ENCODE measurements at places on chromosomes 4 and X. TPM values are rescaled to one million over a fixed set of nuclear protein-coding genes. Genes with fewer than 3 reads are reported as not detected.

The TMEM31 gene
- total RNA-seq = not detected

The EREG gene
- not detected for total RNA-seq

The HPGD gene
- total RNA-seq = 9.3 TPM

DNA sequence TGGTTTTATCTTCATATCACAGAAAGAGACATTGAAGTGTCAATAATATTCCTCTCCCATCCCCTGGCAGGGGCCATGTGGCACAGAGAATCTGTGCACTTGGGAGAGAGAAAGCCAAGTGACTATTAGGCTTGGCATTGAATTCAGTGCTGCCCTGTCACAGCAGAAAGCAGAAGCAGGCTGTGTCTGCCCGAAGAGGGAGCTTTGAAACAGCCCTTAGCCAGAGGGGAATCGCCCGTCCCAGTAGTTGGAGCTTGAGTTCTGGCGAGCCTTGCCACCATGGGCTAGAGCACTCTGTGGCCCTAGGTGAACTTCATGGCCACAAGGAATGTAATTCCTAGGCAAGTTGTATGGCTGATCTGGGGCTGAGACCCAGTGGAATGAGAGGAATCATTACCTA is 282.5 kb upstream of the PCDH10 start:
- no peaks in the 10 kb centered on the region for H3K4me1 ChIP-seq
- H3K36me3 ChIP-seq = no peaks in the 10 kb centered on the region
- H3K4me3 ChIP-seq = no peak overlapping the region

DNA sequence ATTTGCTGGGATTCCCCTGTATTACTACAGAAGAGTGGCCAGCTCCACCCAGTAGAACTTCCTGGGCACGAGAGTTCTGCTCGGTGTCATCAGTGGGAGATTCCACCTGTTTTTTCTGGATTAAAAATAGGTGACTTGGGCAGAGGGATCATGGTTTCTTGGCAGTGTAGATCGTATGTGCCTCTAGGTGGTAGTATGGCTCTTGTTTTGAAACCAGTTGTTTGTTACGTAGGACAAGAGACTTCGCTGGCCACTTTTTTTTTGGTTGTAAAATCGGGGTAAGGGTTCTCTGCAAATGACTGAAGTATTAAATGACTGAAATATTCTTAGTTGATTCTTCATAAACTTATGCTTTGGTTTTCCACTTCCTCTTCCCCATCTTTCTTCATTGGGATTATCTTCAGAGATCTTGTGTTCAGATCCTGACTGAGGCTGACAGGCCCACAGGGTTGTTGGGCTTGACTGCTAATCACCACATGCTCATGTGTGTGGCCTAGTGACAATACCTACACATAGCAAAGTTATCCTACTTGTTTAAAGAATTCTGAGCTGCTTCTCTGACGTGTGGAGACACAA is 43.8 kb upstream of the WDR1 start:
- H3K36me3 ChIP-seq = no peaks in the 10 kb centered on the region
- DNase-seq = peak; percentile 19
- no peaks in the 10 kb centered on the region for H3K27me3 ChIP-seq

- DNase-seq = no peak
- H3K27ac ChIP-seq = no peak overlapping the region
- no peak overlapping the region for H3K4me3 ChIP-seq
- no peaks in the 10 kb centered on the region for H3K27me3 ChIP-seq
- H3K4me1 ChIP-seq = no peaks in the 10 kb centered on the region
Measured at GRCh38 chr4:179625406-179625805, 2183.2 kb upstream of the AGA start.

DNA sequence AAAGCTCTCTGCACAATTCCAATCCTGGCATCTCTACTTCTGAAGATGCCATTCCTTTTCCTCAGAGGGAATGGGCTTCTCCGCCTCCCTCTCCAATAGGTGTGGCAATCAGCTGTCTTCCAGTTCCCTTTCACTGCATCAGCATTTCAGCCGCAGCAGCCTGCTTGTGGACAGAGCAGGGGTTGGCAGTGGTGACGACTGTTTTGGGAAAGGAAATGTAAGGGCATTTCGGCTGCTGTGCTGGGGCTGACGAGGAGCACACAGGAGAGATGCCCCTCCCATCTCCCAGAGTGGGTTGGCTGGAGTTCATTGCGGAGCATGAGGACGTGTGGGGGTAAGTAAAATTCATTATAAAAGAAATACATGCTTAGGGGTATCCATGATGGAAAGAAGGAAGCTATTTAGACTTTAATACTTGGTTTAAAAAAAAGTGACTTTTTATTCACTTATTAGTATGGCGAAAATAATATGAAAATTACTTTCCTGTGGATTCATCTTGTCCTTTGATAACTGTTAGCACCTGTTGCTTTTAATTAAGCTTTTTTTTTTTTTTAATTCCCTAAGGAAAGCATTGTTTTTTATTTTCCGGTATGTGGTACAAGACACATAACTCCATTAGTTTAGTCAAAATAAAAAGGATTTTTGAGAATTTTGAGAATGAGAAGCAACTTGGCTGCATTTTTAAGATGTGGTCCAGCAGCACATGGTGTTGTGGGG is at the start of gene LIMCH1:
LIMCH1 (plus strand) TSS at position 141 of the 717 bp plus-strand sequence. CDS start 67,839 bp downstream, outside the sequence.
- H3K36me3 ChIP-seq = no peaks in the 10 kb centered on the region
- DNase-seq = no peak
- H3K27me3 ChIP-seq = peaks cover 3% of the 10 kb centered on the region

GRCh38 chrX:47662144-47662657 is 3.2 kb upstream of the UXT start:
- H3K4me3 ChIP-seq = no peak overlapping the region
- DNase-seq = no peak
- peaks cover 12% of the 10 kb centered on the region for H3K36me3 ChIP-seq
- H3K27me3 ChIP-seq = no peaks in the 10 kb centered on the region
- peak overlapping the region; percentile 66 for H3K27ac ChIP-seq
- H3K4me1 ChIP-seq = peaks cover 21% of the 10 kb centered on the region

GRCh38 chrX:42151808-42152207 is 228.5 kb upstream of the CASK start:
- H3K4me3 ChIP-seq = no peak overlapping the region
- DNase-seq = no peak
- no peak overlapping the region for H3K27ac ChIP-seq
- peaks cover 14% of the 10 kb centered on the region for H3K4me1 ChIP-seq
- H3K36me3 ChIP-seq = peaks cover 2% of the 10 kb centered on the region

DNA sequence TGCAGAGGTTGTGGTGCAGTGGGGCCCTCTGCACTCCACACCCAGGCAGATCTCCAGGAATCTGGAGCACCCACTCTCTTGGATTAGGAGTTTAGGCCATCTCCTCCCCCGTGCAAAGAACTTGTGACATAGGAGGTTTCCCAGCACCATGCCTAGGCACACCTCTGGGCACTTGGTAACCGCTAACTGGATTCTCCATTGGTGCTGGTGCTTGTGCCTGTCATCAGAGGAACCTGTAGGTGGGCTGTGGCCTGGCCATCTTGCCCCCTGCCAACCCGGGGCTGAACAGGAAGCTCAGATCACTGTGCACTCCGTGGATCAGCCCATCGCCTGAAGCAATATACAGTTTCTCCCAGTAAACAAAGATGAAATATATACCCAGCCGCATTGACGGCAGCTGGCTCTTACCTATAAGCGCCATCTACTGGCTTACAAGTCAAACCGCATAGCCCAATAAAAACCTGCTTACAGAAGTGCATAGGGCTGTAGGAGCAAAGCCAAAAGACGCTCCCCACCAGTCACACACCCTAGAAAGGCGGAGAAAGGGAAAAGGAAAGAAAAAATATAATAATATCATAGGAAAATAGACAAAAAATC is 19.1 kb upstream of the TEX13B start:
- H3K36me3 ChIP-seq = no peaks in the 10 kb centered on the region
- DNase-seq = peak; percentile 31
- H3K27me3 ChIP-seq = peaks cover 11% of the 10 kb centered on the region
- H3K4me1 ChIP-seq = peaks cover 8% of the 10 kb centered on the region

DNA sequence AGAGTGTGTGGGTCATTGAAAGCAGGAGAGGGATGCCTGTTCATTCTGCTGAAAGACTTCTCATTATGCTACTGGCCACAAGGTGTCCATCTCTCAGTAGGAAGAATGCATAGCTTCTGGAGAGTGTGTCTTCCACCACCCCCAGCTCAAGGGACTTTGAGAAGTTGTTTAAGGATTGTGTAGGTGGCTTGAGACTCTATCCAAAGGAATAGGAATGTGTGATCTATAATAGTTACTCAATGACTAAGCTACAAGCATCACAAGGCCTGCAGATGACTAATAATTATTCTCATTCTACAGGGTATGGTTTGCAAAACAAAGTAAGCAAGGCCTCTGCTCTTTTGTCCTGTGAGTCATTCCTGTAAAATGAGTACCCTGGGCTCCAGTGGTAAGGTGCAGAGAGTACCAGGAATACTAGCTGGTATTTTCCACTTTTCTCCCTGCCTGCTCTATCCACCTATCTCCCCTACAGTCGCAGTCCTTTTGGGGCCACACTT is 279.8 kb upstream of the BOD1L1 start:
- no peaks in the 10 kb centered on the region for H3K4me1 ChIP-seq
- no peak overlapping the region for H3K27ac ChIP-seq
- DNase-seq = no peak
- peaks cover 3% of the 10 kb centered on the region for H3K27me3 ChIP-seq
- no peak overlapping the region for H3K4me3 ChIP-seq
- no peaks in the 10 kb centered on the region for H3K36me3 ChIP-seq

DNA sequence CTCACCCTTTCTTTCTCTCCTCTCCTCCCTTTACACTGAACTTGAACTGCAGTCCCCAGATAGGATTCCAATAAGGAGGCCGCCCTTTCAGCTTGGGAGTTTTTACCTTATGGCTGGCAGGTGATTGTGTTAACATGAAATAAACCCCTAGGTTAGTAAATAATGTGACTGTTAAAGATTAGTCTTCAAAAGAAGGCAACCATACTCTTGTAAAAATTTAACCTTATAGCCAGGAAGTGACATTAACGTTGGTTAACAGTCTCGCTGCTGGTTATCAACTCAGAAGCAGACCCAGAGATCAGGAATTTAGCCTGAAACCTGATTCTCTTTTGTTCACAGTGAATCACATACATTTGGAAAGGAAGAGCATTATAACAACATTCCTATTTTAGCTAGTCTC is 15.2 kb downstream of the FHDC1 start:
- H3K36me3 ChIP-seq = no peaks in the 10 kb centered on the region
- no peak overlapping the region for H3K4me3 ChIP-seq
- DNase-seq = no peak
- H3K27me3 ChIP-seq = peaks cover 21% of the 10 kb centered on the region
- H3K27ac ChIP-seq = no peak overlapping the region

DNA sequence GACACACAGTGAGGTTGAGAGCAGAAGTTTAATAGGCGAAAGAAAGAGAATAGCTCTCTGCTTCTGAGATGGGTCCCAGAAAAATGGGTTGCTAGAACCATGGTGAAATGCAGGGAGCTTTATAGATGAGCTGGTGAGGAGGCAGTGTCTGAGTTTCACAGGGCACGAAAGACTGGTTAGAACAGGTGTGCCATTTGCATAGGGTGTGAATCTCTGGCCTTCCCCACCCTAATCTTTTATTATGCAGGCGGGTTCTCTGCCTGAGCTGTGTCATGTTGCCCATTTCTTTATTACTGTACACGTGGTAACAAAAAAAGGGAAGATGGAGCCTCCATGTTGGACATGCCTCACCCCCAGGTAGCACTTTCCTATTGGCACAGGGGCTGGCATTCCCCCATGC is 39.1 kb downstream of the FUNDC1 start:
- no peak overlapping the region for H3K27ac ChIP-seq
- DNase-seq = no peak
- no peaks in the 10 kb centered on the region for H3K4me1 ChIP-seq
- H3K27me3 ChIP-seq = no peaks in the 10 kb centered on the region

DNA sequence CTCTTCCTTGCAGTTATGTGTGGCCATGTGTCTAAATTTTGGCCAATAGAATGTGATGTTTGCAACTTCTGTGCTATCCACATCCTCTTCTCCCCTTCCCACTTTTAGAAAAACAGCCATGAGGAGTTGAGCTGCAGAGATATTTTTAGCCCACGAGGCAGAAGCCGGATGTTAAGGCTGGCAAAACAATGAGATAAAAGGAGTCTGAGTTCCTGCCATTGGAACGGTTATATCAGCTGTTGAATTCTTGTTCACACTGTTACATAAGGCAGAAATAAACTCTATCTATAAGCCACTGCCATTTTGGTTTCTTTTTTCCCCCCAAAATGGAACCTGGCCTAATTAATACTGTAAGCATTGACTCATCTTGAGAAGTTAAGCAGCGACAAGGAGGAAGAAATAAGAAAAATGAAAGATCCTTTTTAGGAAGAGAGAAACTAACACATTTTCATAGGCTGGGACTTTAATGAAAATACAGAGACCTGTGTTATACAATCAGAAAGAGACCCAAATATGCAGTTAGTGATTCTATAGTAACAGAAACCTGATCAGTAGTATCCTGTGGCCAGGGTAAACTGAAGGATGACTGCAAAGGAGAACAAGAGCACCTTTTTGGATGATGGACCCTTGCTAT is 200.5 kb downstream of the INPP4B start:
- peak; percentile 25 for DNase-seq
- no peak overlapping the region for H3K4me3 ChIP-seq
- H3K27ac ChIP-seq = peak overlapping the region; percentile 89
- peaks cover 21% of the 10 kb centered on the region for H3K4me1 ChIP-seq
- no peaks in the 10 kb centered on the region for H3K27me3 ChIP-seq
- peaks cover 67% of the 10 kb centered on the region for H3K36me3 ChIP-seq

DNA sequence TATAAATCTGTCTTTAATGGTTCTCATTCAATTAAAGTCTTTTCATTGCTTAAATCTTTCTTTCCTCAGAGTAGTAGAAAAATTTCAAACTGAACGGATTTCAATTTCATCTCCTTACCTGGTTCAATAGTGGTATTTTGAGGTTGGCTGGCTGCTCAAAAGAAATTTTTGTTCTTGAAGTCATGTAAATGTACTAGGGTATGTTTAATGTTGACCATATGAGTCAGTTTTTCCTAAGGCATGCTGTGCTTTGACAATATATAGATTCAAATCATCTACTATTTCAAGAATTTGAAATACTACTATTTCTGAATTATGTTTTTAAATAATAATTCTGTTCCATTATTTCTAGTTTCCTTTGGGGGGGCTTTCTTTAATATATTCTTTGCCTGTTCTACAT is 105.5 kb downstream of the PACRGL start:
- no peak overlapping the region for H3K27ac ChIP-seq
- no peak for DNase-seq
- H3K27me3 ChIP-seq = no peaks in the 10 kb centered on the region
- no peaks in the 10 kb centered on the region for H3K4me1 ChIP-seq
- H3K36me3 ChIP-seq = no peaks in the 10 kb centered on the region

DNA sequence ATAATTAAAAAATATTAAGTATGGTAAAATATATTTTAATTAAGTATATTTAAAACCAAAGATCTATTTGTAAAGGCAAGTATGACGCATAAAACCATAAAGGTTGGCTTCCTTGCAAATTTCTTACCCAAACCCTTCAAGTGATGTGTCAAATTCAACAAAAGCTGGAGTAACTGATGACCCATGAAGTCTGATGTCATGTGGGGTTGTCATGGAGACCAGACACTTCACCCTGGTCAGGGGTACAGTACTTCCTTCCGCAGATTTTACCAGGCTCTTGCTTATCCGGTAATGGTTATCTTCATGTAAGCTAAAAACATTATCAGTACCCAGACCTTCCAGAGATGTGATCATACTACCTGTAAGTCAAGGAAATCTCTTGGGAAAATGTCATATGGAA is 170.1 kb downstream of the WDFY3 start:
- H3K36me3 ChIP-seq = no peaks in the 10 kb centered on the region
- no peak overlapping the region for H3K4me3 ChIP-seq
- no peak overlapping the region for H3K27ac ChIP-seq
- H3K4me1 ChIP-seq = no peaks in the 10 kb centered on the region
- no peak for DNase-seq
- H3K27me3 ChIP-seq = no peaks in the 10 kb centered on the region

- no peak overlapping the region for H3K4me3 ChIP-seq
- no peaks in the 10 kb centered on the region for H3K36me3 ChIP-seq
- H3K27me3 ChIP-seq = no peaks in the 10 kb centered on the region
Measured at GRCh38 chrX:66676413-66676812, 37.5 kb upstream of the EDA2R start.

GRCh38 chr4:96145601-96146000 is 305.7 kb downstream of the PDHA2 start:
- no peak overlapping the region for H3K27ac ChIP-seq
- no peaks in the 10 kb centered on the region for H3K27me3 ChIP-seq
